ENCODE measurements at places on chromosomes 4 and X. TPM values are rescaled to one million over a fixed set of nuclear protein-coding genes. Genes with fewer than 3 reads are reported as not detected.

Gene ANXA3
- total RNA-seq = 66.5 TPM

Gene FGFR3
- 1.2 TPM for total RNA-seq

Gene NHSL2
- 0.37 TPM for total RNA-seq

Gene GAGE12H
- not detected for total RNA-seq

Data from A549 treated with GW870086 at 1 μM for 4 hours (cell line).